Esophagus mucosa (tissue), 1 donor: ENCODE measurements at places on chromosomes 4 and X.
A peak's percentile ranks its signal among the peaks of the same experiment; 100 is the strongest.

- ATAC-seq: no peak
These were observed 38.9 kb upstream of the TLL1 start for GRCh38 chr4:165834116-165834515.

DNA sequence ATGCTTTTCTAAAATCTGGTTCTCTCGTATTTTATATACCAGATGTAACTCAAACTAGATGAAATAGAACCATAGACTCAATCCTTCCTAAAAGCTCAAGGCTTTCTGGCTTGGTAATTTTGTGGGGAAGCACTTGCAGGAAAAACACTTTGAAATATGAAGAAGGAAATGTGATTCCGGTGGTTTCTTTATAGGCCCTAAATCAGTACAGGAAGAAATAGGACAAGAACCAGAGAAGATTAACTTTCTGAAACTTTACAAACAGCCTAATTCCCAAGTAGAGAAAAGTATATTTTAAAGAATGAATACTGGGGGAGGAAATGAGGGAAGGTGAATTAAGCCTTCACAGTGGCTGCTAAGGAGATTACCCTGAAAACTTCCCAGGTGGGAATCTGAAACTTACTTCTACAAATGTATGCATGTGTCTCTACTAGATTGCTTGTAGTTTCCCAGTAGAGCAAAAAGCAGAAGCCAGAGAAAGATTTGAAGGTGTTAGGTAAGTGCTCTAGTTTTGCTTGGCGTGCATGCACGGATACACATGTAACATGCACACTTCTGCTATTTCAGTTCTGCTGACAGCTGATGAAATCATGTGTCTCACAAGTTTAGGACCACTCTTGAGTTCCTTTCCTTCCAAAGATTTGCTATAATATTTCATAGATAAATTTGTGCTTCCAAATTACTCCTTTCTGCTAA is 92.1 kb downstream of the AFF1 start:
- no peak for ATAC-seq

- no peak for ATAC-seq
These were observed 7.1 kb upstream of the OPHN1 start for GRCh38 chrX:68440442-68440841.

DNA sequence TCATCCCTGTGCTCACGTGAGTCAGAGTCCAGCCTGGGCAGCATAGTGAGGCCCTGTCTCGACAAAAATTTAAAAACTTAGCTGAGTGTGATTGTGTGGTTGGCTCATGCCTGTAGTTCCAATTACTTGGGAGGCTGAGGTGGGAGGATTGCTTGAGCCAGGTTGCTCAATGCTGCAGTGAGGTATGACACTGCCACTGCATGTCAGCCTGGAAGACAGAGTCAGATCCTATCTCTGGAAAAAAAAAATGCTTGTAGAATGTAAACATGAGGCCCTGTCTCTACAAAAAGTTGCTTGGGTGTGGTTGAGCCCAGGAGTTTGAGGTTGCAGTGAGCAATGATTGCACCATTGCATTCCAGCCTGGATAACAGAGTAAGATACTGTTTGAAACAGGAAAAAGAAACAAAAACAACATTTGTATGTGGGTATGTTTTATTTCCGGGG is 11.3 kb upstream of the YTHDC1 start:
- peak; percentile 87 for ATAC-seq

- peak; percentile 42 for ATAC-seq
These were observed 1216.5 kb downstream of the RAPGEF2 start for GRCh38 chr4:160319221-160319867.

- no peak for ATAC-seq
These were observed 13.8 kb downstream of the MPP1 start for GRCh38 chrX:154791467-154791866.

- ATAC-seq: no peak
These were observed 50.0 kb downstream of the C4orf46 start for GRCh38 chr4:158621729-158622128.

GRCh38 chr4:57131849-57132742 is 21.9 kb upstream of the IGFBP7 start:
- ATAC-seq: peak; percentile 39

- ATAC-seq: peak; percentile 5
These were observed 407 bp downstream of the IL13RA1 start for GRCh38 chrX:118727686-118728339.

GRCh38 chrX:54411732-54412131 is 28.5 kb upstream of the TSR2 start:
- ATAC-seq: no peak

- no peak for ATAC-seq
These were observed 4.4 kb upstream of the SMR3A start for GRCh38 chr4:70356185-70356584.

- ATAC-seq: no peak
These were observed 411.9 kb downstream of the SPOCK3 start for GRCh38 chr4:166822386-166822785.

GRCh38 chr4:187666034-187666433 is 329.5 kb upstream of the ZFP42 start:
- ATAC-seq: no peak

GRCh38 chrX:120446498-120446897 is 22.6 kb downstream of the LAMP2 start:
- ATAC-seq: peak; percentile 42

DNA sequence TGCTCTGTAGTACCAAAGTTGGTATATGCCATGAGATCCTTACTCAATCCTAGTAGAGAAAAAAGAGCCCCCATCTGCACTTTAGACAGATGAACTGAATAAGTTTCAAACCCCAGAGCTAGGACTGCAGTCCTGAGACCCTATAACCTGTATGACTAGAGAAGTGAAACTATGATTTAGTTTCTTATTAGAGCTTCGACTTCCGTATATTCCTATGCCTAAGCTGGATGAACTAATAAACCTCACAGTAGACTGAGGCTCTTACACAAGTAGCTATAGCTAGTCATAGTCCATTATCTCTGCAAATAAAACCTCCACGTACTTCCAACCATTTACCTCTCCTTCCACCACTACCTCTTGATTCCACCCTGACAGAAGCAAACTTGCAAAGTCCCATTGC is 6.3 kb upstream of the OTUD4 start:
- ATAC-seq: no peak

- no peak for ATAC-seq
These were observed 15.5 kb downstream of the MYOZ2 start for GRCh38 chr4:119151161-119151560.

DNA sequence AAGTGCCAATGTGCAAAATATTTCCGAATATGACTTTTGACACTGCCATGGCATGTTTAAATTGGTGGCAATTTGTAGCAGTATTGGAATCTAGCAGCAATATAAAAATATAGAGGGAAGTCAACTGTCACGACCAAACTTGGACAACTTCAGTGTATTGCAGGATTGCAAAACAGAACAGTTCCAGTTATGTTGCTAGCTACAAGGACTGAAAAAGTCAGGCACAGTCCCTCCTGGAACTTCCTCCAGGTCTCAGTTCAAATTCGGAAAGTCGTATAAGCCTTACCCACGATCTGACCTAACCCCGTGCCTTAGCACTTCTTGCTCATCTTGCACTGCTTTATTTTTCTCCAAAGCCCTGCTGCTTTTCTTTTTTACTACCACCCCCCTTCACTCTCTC is 390.0 kb upstream of the GALNT7 start:
- ATAC-seq: no peak

DNA sequence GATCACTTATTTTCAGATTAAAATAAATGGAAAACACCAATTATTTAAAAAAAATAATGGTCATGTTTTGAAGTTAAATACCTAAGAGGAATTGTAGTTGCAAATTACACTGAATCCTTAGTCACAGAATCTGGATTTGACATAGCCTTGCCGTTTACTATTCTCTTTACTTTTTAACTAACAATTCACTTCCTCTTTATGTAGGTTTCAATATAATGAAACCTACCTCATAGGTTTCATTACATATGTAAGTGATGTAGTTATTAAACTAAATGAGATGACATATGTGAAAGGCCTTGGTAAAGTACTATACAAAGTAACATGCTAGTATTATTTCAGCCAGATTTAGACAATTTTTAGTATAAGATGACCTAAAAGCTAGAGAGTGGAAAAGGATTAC is 6.5 kb downstream of the SPP1 start:
- ATAC-seq: no peak

- no peak for ATAC-seq
These were observed 11.0 kb downstream of the ARHGAP36 start for GRCh38 chrX:131068945-131069719.

DNA sequence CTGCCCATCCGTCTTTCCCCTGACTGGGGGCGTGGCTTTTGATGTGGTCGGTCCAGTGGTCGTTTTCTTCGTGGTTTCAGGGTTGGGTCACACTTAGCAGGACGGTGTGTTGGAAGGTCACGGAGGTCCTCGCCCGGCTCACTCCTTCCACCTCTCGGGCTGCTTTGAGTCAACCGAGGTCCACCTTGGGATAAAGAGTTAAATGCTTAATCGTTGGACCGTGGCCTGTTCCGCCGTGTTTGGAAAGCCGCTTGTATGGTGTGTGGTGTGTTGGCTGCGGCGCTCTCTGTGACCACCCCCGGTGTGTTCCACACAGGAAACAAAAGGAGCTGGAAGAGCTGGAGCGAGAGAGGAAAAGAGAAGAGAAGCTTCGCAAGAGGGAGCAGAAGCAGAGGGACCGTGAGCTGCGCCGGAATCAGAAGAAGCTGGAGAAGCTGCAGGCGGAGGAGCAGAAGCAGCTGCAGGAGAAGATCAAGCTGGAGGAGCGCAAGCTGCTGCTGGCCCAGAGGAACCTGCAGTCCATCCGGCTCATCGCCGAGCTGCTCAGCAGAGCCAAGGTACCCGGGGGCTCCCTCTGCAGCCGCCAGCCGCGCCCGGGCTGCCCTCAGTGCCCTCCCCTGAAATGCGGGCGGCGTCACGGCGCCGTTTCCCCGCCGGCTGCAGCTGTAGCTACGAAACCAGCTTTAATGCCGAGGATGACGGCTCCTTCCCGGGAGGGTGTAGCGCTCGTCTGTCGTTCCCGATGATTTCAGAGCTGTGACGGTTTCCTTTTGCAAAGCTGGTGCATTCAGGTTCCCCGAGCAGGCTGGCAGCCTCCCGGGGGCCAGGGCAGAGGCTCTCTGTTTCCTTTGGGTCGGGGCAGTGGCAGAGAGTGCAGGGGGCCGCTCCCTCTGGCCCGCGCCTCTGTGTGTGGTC is 7.7 kb downstream of the AKAP17A start:
- ATAC-seq: no peak

- no peak for ATAC-seq
These were observed 77.4 kb upstream of the GPR50 start for GRCh38 chrX:151099001-151099400.

- no peak for ATAC-seq
These were observed 74.9 kb upstream of the PCDH19 start for GRCh38 chrX:100484971-100485370.

DNA sequence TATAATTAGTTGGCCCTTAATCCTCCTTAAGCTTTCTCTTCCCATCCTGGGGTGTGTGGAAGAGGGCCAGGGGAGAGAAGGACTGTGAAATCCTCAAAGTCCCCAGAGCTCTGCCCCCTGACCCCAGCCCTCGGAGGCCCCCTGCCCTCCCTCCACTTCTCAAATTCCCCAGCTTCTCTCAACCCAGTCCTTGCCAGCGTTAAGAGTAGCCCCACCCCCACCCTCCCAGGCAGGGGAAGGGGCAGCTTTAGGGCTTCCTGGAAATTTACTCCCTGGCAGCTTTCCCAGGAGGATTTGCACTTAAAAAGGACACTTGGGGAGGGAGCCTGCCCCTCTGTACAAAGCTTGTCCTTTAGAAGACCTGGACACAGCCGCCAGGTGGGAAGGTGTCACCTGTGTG is 11.8 kb upstream of the CD40LG start:
- ATAC-seq: no peak

DNA sequence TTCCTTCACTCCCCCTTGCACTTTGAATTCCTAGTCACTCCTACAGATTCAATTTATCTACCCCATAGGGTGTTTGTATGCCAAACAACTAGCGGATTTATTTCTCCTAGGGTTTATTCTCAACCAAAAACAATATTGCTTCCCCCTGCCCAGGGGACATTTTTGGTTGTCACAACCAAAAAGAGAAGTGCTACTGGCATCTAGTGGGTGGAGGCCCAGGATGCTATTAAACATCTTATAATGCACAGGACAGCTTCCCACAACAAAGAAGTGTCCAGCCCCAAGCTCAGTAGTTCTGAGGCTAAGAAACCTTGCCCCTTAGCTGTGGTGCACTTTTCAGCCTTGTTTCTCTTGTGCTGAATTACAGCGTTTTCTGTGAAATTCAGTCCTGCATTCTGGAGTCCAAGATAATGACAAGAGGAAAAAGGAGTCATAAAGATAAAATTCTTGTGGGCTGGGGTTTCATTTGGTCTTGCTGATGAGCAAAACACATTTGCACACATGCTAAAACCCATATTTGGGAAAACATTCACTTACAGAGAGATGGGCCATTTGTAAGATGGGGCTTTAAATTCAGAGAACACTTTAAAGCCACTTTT is 11.2 kb upstream of the SYTL4 start:
- no peak for ATAC-seq

GRCh38 chrX:142250502-142250901 is 45.4 kb upstream of the MAGEC2 start:
- peak; percentile 94 for ATAC-seq
